OCI-M1 (cell line): ENCODE measurements at places on chromosomes 1 and 21.

DNA sequence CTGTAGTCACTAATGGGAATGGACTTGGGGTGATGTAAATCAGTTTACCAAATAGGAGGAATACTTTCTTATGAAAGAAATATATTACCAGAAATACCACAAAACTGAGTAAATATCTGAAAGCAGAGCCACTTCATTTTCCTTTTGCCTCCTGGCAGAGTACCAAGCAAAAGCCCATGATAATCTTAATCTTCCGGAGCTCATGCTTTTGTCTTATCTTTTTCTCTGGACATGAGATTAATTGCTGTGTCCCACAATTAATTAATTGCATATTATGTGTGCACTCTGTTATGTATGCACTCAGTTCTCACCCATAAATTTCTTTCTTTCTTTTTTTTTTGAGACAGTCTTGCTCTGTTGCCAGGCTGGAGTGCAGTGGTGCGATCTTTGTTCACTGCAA is 94.1 kb upstream of the PDE4B start:
- no peak for DNase-seq

DNA sequence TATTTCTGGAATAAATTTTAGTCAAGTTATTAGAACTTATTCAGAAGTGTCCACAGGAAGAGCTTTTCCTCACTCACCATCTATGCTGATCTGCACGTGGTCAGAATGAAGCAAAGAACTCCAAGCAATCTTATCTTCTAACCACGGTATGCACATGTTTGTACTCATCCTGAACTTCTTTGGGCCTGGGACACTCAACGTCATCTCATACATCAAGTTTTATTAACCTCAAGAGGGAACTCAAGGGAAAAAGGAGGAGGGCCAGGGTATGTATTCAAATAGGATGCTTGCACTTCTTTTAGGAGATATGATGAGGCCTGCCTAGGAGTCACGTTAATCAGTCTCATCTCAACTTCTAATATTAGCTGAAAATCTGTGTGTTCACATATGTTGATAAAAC is 142.5 kb downstream of the C1orf94 start:
- DNase-seq: no peak

DNA sequence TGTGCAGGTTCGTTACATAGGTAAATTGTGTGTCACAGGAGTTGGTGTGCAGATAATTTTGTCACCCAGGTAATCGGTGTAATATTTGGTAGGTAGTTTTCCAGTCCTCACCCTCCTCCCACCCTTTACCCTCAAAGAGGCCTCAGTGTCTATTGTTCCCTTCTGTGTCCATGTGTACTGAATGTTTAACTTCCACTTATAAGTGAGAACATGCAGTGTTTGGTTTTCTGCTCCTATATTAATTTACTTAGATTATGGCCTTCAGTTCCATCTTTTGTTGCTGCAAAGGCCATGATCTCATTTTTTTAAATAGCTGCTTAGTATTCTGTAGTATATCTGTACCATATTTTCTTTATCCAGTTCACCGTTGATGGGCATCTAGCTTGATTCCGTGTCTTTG is 87.3 kb downstream of the RPS6KC1 start:
- DNase-seq: no peak

DNA sequence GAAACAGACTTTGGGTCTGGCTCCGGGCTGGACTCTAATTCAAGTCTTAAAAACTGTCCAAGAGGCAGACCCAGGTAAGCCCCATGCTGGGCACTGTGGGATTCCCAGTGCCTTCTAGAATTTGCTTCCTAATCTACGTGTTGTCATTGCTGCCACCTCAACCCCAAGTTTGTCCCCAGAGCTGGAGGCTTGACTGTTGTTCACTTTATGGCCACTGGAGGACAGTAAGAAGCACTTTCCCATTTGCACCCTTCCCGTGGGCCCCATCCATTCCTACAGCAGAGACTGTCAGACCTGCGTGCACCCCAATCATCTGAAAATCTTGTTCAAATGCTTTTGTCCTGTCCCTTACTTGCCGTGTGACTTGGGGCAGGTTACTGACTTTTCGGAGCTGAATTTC is 29.4 kb upstream of the VASH2 start:
- DNase-seq: peak; percentile 42

- no peak for DNase-seq
These were observed 91.0 kb upstream of the MAP1LC3C start for GRCh38 chr1:242089911-242090310.

GRCh38 chr1:44662683-44663030 is 11.6 kb downstream of the TMEM53 start:
- DNase-seq: no peak

- DNase-seq: no peak
These were observed 106.5 kb downstream of the PHTF1 start for GRCh38 chr1:113652771-113653170.

DNA sequence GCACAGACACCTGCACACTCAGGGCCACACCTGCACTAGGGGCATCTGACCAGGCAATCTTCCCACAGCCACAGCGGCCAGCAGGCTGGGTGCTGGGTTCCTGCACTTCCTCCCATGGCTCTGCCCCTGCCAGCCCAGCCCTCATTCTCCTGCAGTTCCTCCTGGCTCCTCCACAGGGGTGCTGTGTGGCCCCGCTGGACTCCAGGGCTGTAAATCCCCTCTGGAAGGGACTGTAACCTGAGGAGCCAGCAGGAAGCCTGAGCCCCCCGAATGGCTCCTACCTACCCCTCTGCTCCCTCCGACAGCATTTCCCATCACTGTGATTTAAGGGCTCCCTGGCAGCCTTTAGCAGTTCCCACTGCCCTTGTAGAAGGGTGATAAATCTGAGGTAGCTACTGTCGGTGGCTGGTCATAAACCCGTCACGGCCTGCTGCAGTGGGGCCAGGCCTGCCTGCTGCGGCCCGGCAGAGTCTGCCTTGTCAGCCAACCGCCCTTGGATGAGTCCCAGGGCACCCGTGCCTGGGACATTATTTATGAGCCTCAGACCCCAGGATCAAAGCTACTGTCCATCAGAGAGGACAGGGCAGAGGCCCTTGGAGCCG is 8.8 kb downstream of the UBL4B start:
- no peak for DNase-seq

DNA sequence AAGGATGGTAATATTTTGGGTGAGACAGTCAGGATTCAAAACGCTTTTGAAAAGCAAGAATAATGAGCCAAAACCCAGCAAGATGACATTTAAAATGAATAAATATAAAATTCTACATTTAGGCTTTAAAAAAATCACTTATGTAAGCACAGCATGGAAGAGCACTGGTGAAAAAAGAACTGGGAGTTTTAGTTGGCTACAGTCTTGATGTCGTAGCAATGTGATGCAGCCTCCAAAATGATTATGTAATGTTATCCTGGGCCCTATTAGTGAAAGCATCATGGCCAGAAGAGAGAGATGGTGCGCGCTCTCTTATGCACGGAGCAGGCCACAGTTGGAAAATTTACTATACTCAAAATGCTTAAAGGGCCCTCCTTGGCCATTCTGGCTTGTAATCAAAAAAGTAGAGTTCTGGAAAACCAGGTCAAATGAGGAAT is 5.1 kb downstream of the KCNJ9 start:
- DNase-seq: no peak

- DNase-seq: no peak
These were observed 188.3 kb downstream of the NRIP1 start for GRCh38 chr21:14876524-14876840.

DNA sequence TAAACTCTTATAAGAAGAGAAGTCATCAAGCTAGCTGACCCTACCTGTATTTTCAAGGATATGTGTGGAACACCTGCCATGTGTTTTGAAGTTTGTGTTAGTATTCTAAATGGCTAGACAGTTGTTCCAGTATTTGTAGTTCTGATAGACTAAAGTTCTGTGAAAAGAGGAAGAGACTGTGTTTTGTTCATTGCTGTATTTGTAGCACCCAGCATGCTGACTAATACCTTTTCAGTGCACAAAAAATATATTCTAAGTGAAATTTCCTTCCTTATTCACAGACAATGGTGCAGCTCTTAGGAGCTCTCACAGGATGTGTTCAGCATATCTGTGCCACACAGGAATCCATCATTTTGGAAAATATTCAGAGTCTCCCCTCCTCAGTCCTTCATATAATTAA is 8.2 kb upstream of the METTL18 start:
- DNase-seq: peak; percentile 16

DNA sequence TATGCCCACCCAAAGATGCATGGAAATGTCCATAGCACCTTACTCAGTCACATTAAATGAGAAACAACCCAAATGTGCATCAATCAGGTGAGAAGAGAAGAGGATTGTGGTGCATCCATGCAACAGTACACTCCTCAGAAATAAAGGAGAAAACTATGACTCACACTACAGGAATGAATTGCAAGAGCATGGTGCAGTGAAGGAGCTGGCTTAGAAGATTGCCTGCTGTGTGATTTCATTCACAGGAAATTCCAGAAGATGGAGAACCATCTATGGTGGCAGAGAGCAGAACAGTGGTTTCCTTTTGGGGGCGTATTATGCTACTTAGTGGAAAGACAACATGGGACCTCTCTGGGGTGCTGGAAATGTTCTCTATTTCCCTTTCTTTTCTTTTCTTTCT is 278.6 kb upstream of the AJAP1 start:
- DNase-seq: no peak

- DNase-seq: peak; percentile 87
These were observed 685 bp upstream of the VAMP4 start for GRCh38 chr1:171742577-171742922.

DNA sequence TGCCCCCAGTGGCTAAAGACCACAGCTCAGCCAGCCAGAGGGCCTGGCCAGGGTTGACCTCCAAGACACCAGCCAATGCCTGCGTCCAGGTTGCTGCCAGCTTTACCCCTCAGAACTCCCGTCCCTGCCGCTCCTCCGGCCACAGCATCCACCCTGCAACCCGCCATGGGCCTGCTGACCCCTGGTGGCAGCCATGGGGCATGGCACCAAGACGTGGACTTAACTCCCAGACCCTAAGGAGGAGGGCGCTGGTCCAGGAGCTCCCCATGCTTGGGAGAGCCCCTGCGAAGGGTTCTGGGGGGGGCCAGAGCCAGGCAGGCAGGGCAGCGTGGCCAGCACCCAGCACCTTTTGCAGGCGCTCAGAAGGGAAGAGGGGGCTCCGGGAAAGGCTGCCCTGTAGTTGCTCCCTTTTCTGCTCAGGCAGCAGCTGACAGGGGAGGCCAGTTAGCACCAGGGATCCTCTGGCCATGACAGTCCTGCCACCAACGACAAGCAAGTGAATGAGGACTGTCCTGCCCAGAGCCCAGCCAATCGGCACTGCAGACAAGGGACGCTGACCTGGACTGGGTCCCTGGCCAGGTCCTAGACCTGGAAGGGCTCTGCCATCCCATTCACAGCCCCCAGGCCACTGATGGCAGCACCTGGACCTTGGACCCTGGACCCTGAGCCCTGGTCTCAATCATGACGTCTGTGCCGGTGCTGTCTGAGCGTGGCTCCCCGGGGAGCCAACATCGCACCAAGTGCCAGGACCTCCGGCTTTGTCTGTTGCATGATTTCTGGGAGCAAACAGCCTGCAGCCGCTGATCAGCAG is 246.2 kb downstream of the NPHP4 start:
- DNase-seq: peak; percentile 73

- no peak for DNase-seq
These were observed 27.1 kb downstream of the FTCD start for GRCh38 chr21:46128106-46128932.

DNA sequence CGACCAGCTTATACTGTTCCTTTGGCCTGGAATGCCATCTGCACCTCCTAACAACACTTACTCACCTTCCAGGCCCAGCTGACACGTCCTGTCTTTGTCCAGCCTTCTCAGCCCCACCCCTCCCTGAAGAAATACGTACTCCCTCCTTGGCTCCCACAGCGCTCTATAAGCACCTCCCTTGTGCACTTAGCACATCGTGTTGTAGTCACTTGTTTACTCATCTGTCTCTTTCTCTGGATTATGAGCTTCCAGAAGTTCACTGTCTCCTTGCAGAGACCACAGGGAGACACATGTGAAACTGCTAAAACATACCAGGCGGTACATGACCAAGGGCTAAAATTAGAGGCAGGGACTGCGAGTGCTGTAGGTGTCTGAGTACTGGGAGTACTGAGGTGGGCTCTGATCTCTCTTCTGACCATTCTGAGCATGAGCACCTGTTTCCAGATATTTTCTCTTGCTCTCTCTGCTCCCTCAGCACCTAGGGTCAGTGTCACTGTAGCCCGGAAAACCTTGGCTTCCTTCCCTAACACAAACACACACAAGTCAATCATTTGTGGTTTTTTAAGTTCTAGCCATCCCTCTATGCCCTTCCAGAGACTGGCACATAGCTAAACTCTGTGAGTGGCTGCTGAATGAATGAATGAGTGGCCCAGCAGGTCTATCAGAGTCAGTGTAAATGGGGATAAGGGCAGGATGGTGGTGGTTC is 5.1 kb downstream of the DCST1 start:
- DNase-seq: no peak
